Ovary (tissue), 10 donors: ENCODE measurements at places on chromosomes 2 and 18.

GRCh38 chr2:128504246-128505149 lies 185.8 kb upstream of the HS6ST1 start:
- H3K27me3 ChIP-seq: no peaks in the 10 kb centered on the region
- DNase-seq: no peak
- H3K4me3 ChIP-seq: no peak overlapping the region

DNA sequence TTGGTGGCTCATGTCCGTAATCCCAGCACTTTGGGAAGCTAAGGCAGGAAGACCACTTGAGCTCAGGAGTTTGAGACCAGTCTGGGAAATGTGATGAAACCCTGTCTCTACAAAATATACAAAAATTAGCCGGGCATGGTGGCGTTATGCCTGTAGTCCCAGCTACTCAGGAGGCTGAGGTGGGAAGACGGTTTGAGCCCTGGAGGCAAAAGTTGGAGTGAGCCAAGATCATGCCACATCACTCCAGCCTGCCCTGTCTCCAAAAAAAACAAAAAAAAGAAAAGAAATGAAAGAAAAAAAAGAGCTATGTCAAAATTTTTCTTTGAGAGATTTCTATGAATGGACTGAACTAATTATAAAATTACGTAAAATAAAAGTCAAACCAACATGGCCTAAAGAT lies 34.7 kb downstream of the ROCK2 start:
- DNase-seq: no peak
- no peak overlapping the region for H3K4me3 ChIP-seq
- H3K27me3 ChIP-seq: no peaks in the 10 kb centered on the region
- H3K4me1 ChIP-seq: peaks cover 1% of the 10 kb centered on the region

DNA sequence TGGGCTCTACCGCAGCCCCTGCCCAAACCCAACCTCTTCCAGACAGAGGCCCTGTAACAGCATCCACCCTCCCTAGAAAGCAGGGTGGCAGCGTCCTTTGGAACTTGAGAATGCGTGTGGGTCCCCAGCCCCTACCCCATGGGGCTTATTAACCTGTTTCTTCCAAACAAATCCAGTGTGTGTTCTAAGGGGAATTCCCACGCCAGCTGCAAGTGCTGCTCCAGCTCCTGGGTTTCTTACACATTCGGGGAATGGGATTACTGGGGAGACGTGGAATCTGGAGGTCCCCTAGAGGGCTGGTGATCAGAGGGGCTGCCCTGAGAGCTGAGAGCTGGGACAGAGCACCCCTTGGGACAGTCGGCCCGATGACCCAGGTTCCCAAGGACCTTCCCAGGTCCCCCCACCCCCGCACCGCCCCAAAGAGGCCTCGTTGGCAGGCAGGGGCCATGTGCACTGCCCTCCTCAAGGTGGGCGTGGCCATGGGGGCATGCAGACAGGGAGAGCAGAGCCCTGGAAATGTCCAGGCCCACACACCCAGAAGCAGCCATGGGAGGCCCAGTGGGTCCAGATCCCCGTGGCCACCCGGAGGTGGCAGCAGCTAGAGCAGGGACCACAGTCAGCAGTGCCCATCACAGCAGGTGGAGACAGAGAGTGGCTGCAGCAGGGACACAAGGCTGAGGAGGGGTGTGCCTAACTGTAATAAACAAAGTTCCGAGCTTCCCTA lies 18.8 kb upstream of the TEX44 start:
- H3K4me3 ChIP-seq: no peak overlapping the region
- H3K27me3 ChIP-seq: no peaks in the 10 kb centered on the region
- no peaks in the 10 kb centered on the region for H3K36me3 ChIP-seq
- H3K4me1 ChIP-seq: no peaks in the 10 kb centered on the region
- DNase-seq: no peak

DNA sequence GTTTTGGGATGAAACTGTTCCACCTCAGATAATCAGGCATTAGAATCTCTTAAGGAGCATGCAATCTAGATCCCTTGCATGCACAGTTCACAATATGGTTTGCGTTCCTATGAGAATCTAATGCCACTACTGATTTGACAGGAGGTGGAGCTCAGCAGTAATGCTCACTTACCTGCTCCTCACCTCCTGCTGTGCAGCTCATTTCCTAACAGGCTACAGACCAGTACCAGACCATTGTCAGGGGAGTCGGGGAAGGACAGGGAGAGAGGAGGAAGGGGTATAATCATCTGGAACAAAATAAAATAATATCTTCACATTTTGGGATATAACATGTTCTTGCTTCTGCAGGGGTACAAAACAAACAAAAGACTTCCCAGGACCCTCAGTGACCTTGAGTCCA lies 532.0 kb upstream of the FSHR start:
- H3K4me1 ChIP-seq: no peaks in the 10 kb centered on the region
- H3K27me3 ChIP-seq: no peaks in the 10 kb centered on the region
- no peaks in the 10 kb centered on the region for H3K36me3 ChIP-seq

GRCh38 chr2:71410696-71411095 lies 42.7 kb upstream of the DYSF start:
- no peak for DNase-seq
- H3K4me1 ChIP-seq: no peaks in the 10 kb centered on the region
- no peak overlapping the region for H3K27ac ChIP-seq

DNA sequence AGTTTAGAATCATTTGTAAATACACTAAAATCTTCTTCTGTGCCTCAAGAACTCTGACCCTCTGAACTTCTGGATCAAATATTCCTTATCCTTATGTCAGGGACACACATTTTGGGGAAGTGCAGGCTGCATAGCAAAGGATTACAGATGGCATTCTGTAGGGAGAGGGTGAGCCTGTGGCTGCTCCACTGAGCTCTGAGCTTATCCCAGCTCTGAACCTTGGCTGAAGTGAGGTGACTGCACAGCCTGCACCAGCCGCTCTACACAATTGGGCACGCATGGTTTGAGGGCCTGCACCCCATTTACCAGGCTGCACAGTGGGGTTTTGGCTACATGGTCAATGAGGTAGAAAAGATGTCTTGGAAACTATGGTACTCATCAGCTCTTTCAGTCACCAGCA lies 251.6 kb downstream of the GALR1 start:
- H3K27me3 ChIP-seq: no peaks in the 10 kb centered on the region
- no peak overlapping the region for H3K27ac ChIP-seq
- H3K4me1 ChIP-seq: no peaks in the 10 kb centered on the region
- DNase-seq: no peak

DNA sequence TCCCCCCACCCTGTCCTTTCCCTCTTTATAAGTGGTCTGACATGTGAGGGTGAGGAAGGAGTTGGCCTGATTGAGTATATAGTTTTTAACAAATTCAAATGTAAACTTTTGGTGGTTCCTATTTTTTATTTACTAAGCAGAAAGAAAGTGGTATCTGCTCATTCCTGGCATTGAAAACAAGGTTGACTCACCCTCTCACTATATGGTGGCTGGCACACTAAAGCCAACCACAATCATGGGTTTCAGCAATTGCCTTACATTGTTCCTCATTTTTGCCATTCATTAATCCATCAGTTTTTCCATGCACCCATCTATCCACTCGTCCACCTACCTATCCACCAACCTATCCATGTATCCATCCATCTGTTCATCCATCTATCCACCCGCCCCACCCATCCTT lies 75.4 kb upstream of the IGFBP5 start:
- peaks cover 13% of the 10 kb centered on the region for H3K4me1 ChIP-seq
- no peaks in the 10 kb centered on the region for H3K27me3 ChIP-seq
- H3K4me3 ChIP-seq: no peak overlapping the region

DNA sequence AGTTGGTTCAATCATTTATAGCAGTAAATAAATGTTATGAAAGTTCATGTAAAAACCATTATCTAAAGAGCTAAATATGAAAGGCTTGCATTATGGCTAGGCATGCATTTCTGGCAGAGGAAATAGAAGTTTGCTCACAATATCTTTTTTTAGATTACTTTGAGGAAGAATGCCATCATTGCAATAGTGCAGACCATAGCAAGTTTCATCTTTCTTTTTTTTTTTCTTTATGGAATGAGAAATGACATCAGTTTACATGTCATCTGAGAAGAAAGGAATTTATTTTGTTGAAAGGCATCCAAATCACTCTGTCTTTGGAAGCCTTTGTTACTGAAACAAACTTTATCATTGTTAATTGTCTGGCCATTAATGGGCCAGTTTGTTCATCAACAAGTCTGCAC lies 74.5 kb upstream of the NCKAP5 start:
- DNase-seq: no peak
- no peak overlapping the region for H3K27ac ChIP-seq
- no peaks in the 10 kb centered on the region for H3K36me3 ChIP-seq
- H3K4me3 ChIP-seq: no peak overlapping the region
- H3K4me1 ChIP-seq: no peaks in the 10 kb centered on the region
- H3K27me3 ChIP-seq: no peaks in the 10 kb centered on the region
